ENCODE measurements at places on chromosomes 12 and 14.

DNA sequence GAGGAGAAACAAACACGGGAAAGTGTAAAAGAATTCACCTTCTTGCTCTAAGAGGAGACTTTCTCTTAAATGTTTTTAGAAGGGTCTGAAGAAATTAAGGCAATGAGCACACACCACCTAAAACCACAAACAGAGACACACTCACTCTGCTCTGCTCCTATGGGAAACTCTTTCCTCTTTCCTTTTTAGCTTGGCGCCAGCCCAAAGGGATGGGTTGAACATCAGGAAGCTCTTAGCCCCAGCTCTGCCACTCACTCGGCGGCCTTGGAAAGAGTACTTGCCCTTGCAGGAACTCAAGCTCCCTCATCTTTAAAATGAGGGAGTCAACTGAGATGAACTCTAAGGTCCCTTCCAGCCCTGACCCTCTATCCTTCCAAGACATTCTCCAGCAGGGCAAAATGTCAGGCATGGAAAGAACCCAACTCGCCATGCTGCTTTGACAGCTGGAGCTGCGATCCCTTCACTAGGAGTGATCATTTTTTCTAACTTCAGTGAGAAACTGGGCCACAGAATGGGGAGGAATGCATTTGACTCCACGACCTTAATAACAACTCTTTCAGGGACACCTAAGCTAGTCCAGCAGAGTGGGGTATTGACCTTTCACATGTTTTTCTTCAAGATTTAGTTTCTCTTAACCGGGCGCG is 980 bp upstream of the RNASE8 start:
- DNase-seq, result peak; percentile 50

DNA sequence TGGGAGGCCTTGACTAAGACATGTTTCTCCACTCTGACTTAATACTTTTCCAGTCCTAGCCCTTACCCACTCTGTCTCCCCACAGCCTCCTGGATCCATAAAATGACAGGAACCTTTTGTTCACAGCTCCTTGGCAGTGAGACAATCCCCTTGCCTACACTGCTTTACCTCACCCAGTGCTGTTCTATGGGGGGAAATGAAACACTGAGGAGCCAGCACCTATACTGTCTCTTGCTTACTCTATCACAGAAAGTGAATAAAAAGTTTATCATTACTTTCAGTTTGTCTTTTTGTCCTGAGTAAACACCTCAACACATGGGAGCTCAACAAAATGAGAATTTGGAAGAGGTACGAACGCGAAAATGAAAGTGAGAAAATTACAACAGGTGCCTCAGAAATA is 127.2 kb upstream of the DAAM1 start:
- DNase-seq, result no peak

- DNase-seq, result no peak
Measured at GRCh38 chr14:26078561-26078960, 519.3 kb downstream of the NOVA1 start.

GRCh38 chr14:102654298-102654697 is 61.8 kb downstream of the RCOR1 start:
- no peak for DNase-seq

GRCh38 chr12:46366771-46367170 is 5.8 kb downstream of the SLC38A2 start:
- DNase-seq, result no peak

DNA sequence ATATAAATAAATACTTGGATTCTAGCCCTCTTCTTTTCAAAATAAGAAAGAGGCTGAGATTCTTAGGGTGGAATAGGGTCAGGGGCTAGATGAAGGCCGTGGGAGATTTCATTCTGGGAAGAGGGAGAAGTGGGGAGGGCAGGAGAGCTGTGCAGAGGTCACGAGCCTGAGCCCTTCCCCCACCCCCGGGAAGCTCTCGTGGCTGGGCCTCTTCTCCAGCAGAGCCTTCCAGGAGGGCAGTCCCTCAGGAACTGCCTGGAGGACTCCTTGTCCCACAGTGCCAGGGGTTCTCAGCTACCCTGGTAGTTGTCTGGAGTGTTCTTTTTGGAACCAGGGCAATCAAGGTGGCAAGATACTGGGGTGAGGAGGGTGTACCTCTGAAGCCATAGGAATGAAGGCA is 94.0 kb downstream of the ESR2 start:
- no peak for DNase-seq

- peak; percentile 7 for DNase-seq
Measured at GRCh38 chr14:104353221-104353920, 215.0 kb downstream of the KIF26A start.

GRCh38 chr14:81765651-81766275 is 232.1 kb upstream of the SEL1L start:
- DNase-seq, result no peak

DNA sequence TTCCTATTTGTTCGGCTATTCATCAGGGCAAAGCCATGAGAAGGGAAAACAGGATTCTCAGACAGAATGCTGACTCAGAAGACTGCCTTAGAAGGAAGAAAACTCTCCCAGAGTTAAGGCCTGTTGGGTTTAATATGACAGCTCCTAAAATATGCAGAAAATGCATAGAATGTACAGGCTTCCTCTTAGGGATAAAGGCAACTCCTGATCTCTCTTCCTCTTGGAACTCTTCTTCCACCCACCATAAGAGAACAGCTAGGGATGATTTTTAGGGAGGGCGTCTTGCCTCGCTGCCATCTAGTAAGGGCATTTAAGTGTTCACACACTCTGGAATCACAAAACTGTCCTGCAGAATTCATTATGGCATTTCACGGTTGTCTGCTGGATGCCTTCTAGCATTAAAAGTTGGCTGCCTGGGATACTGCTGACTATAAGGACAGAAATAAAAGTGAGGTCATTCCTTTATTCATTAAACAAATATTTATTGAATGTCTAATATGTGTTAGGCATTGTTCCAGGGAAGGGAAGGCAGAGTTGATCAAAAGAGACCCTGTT is 73.7 kb downstream of the DCAF5 start:
- DNase-seq, result peak; percentile 49

DNA sequence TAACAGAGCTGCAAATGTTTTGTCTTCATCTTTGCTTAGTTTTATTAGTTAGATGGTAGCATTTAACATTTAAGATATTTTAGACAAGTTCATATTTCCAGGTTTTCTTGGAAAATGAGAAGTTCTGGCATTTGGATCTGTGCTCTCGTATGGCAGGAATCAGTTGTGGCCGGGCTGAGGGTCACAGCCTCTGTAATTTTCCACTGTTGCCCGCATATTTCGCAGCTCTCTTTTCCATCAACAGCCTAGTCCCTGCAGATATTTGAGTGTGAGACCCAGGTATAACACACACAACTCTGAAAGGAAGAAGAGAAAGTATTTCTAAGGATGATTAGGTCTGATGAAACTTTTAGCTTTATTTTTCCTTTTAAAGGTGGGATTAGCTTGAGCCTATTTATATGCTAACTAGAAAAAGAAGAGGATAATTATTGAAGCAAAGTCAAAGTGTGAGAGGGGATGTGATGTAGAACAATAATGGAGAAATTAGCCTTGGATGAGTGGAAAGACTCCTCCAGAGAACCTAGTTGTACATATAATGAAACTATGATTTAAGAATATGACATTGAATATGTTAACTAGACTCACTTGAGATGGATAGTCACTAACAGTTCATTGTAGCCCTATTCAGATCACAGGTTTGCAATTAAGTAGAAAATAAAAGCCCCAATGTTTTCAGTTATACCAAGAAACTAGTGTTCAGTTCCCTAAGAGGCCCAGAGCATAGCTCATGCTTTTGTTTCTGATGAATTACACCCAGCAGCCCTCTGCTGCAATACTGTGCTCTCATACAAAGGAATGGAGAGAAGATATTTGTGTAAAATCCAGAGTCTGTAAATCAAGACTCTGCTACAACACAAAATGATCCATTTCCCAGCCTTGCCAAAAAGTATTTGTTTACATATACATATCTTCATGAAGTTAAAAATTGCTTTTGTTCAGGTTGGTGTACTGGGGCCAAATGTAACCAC is 158.4 kb downstream of the C12orf50 start:
- DNase-seq, result no peak

DNA sequence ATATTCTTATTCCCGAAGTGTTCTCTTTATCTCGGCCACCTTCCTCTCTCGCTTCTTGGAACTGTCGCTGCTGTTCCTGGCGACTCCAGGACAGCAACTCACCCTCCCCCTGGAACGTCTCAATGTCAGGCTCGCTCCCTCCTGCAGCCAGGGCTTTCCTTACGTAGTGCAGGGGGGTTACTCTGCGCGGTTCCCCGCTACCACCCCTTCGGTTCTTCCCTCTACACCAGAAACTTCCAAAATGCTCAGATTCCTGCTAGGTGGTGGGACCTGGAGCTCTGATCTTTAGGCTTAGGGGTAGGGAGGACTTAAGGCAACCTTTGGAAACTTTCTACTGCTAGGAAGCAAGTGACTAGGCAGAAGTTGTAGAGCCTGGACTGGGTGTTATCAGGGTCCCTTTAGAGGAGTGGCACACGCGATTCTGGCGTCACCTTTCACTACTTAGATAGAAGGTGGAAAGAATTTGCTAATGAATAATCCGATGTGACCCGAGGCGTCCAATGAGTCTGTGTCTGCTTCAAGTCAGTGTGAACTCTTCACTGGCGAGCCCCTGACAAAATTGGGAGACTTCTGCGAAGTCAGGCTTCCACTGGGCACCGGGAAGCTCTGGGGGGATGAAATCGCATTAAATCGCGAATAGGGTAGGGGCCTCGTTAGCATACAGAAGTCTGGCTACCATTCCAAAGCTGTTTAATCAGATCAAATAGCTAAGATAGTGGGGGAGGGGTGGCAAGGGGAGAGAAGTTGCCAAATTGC is 900 bp upstream of the DPF3 start:
- DNase-seq, result peak; percentile 18

DNA sequence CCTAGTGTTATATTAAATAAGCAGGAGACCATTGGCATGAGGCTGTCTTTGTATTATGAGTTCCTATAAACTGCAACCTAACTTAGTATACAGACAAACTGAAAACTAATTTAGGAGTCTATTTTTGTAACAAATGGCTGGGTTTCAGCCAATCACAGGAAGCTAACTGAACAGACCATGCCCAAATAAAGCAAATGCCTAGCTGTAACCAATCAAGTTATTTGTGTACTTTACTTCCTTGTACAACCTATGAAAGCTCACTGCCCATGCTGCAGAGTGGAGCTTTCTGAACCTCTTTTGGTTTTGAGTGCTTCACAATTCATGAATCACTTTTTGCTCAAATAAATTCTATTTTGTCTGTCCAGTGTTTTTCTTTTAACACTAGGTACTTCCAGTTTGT is 41.6 kb downstream of the GUCY2C start:
- DNase-seq, result no peak

DNA sequence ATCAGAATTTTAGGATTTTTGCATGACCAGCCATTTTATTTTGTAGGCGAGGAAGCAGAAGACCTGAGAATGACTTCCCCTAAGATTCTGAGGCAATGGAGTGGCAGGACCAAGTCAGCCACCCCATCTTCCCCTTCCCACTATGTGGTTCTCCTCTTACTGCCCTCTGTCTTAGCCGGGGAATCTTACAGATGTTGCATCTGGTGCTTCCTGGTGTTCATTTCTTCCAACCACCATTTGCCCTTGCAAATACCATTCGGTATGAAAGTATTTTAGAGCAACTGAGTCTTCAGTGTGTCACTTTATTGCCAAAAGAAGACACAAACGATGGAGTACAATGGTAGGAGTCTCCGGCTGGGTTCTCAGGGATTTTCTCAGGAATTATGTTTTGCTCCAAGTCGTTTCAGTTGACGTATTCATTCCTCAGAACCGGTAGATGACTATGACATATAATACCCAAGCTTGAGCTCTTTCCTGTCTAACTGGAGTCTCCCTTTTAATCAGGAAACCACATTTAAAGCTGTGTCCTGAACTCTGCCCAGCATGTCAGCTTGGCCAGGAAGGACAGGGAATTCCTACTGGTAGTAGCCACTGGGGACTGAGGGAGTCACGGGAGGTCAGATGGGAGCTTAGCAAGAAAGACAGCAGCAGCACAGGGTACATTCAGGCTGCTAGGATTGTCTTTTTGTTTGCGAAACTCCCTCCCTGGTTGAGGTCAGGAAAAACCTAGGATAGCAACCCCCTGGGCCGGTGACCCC is 87.0 kb downstream of the SAMD4A start:
- peak; percentile 68 for DNase-seq

DNA sequence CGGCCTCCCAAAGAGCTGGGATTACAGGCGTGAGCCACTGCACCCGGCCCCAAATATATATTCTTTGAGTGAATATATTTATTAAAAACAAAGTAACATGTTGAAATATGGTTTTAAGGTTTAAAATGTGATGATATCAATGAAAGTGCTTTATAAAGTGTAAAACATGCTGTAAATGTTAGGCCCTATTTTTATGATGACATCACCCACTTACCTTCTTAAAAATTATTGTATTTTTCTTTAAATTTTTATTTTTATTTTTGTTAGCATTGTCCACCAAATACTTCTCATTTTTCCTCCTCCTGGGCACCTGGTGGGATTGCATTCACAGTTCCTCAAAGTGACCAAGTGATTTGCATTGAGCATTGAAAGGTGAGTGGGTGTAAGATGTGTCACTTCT is 152.6 kb upstream of the TBX3 start:
- DNase-seq, result no peak

- DNase-seq, result no peak
Measured at GRCh38 chr12:42871816-42872215, 282.3 kb upstream of the PRICKLE1 start.

DNA sequence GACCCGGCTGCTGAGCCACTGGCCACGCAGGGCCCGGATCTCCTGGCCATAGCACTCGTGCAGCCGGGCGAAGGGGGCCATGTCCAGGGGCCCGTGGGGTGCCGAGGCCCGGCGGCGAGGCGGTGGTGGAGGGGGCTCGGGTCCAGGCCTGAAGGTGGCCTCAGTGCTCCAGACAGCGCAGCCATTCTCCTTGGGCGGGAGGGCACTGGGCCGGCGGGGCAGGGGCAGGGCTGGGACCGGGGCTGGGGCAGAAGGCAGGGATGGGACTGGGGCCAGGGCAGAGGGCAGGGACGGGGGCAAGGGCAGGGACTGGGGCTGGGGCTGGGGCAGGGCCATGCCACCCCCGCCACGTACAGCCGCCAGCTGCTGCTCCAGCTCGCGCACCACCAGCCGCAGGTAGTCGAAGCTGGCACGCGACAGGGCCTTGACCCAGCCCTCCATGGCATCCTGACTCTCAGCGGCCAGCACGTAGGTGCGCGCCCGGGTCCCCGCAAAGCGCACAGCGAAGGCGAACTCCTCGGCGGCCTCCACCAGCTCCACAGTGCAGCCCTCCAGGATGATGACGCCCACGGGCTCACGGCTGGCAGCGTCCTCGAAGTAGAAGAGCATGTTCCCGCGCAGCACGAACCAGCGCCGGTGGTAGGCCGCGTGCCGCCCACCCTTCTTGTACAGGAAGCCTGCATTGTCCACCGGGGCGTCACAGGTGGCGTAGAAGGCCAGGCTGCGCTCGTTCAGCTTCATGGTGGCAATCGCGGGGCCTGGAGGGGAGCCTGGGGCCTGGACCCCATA is 6.0 kb downstream of the PHETA1 start:
- no peak for DNase-seq

GRCh38 chr14:24177041-24177825 is 5.4 kb downstream of the REC8 start:
- DNase-seq, result no peak

- DNase-seq, result no peak
Measured at GRCh38 chr14:95021588-95021987, 135.7 kb downstream of the DICER1 start.

- no peak for DNase-seq
Measured at GRCh38 chr12:39357041-39357440, 85.9 kb downstream of the KIF21A start.

GRCh38 chr14:99546234-99546879 is 57.6 kb downstream of the CCDC85C start:
- DNase-seq, result no peak
